GM13976 (cell line): ENCODE measurements at places on chromosomes 6 and 20.

DNA sequence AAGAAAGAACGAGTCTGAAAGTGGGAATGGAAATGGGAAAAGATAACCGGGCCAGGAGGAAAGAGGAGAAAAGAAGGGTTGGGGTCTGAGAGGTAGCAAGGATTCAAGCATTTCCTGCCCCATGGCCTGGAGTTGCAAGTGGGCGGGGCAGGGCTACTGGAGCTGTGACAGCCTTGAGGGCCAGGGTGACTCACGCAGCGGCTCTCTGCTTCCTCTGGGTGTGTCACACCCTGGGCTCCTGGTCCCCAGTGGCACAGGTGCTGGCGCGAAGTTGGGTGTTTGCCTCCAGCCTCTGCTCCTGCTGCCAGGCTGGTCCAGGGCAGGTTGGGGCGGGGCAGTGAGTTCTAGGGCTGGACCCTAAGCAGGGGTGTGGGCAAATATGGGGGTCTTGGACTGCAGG lies 3.3 kb upstream of the ULBP3 start:
- DNase-seq: no peak

DNA sequence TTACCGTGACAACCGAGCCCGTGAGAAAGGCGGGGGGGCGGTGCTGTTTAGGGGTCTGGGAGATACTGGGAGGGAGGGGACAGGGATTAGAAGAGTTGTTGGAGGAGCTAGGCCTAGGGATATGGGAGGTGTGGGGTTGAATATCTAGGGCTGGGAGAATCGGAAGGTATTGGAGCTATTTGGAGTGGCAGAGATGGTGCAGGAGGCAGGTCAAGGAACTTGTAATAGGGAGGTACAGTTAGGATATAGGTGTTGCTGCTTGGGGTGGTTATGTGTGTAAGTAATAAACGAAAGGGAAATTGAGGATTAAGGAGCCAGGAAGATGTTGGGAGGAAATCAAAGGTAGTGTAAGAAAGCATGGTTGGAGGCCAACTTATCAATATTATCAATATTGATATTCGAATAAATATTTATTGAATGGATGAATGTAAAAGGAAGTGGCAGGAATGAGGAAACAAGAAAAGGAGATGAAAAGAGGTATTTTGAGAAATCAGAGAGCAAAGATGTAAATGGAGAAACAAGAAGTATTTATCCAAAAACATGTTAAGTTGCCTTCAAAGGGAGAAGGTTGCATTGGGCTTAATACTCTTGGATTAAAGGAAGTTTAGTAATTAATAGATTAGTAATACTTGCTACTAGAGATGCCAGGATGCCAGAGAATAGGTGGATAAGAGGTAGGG lies 602 bp downstream of the PPP1R11 start:
- no peak for DNase-seq

DNA sequence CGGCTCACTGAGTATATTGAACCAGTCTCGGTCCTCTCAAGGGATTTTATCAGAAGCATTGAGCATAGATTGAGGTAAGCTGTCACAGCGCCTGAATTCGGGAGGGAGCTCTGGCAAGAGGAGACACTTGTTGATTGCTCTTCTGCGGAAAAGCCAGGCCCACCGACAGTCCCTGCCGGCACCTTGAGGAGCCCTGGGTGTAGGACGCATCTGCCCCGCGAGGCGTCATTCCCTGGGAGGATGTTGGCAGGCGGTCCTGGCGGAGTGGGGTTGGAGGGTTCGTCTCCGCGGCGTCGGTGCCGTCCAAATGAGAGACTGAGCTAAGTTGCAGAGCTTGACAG lies 843 bp downstream of the FBXO9 start:
- DNase-seq: peak; percentile 46

- no peak for DNase-seq
Measured at GRCh38 chr6:148507774-148508173, 165.1 kb downstream of the SASH1 start.

DNA sequence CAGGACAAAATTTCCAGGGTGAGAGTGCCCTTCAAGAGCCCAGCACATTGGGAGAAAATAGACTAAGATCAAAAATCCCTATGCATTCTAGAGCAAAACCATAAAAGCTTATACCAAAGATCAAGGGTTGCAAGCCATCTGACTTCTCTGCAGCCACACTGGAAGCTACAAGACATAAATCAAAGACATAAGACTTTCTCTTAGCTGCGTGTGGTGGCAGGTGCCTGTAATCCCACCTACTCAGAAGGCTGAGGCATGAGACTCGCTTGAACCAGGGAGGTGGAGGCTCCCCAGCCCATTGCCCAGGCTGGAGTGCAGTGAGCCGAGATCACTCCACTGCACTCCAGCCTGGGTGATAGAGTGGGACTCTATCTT lies 91.9 kb upstream of the NXT1 start:
- no peak for DNase-seq
